ENCODE measurements at places on chromosomes 5 and 9. TPM values are rescaled to one million over a fixed set of nuclear protein-coding genes. Genes with fewer than 3 reads are reported as not detected.

DNA sequence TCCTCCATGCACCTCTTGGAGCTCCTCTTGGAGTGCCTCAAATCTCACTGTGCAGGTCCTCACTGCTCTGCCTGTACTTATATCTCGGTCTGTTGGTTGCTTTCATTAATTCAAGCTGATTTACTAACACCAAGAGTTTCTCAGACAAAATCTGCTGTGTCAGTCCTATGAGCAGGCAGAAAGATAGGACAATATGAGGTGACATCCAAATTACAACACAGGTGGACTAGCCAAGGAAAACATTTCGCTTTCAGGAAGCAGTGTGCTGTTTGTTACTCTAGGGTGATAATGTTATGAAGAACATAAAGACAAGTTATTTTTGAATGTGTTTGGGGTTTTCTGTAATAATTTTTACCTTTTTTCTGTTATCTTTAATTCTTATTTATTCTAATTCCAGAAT lies 264.1 kb upstream of the ANKH start:
- DNase-seq = no peak

DNA sequence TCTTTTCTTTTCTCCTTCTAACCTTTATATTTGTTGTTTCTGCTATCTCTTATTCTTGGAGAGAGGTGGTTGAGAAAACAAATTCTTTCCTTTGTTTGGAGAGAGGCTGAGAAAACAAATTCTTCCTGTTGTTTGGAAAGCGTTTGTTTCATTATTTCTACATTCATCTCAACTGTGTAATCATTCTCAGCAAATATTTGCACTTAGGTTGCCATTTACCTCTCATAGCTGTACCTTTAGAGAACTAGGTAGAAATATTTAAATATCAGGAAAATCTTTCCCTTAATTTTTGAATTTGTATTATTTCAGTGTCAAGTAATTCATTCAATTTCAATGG lies 1824.4 kb upstream of the CDH9 start:
- no peak for DNase-seq

- no peak for DNase-seq
These were observed 1.3 kb downstream of the LVRN start for GRCh38 chr5:115963566-115963965.

- no peak for DNase-seq
These were observed 60.1 kb downstream of the BHMT start for GRCh38 chr5:79171635-79172245.

The MAMDC2 gene
- total RNA-seq = 9.0 TPM

The EIF4EBP3 gene
- total RNA-seq = 13.1 TPM
